ENCODE measurements at places on chromosomes 2 and 18.

GRCh38 chr2:79071078-79071477 lies 16.7 kb downstream of the REG1B start:
- DNase-seq = no peak

DNA sequence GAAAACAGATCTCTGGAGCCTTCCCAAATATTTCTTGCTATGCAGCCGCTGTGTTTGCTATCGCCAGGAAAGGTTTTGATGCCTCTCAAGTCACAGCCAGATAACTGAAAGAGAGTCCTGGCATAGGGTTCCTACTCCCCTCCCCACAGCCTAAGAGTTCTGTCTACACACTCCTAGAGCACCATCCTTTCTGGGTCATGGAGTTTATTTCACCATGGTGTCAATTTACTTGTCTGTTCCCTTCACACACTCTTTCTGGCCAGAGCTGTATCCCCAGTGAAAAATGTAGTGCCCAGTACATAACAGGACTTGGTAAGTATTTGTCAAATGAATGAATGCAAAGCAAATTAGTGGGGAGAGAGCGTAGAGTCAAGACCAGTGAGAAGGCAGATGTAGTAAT lies 185.3 kb downstream of the HAUS1 start:
- DNase-seq = no peak

DNA sequence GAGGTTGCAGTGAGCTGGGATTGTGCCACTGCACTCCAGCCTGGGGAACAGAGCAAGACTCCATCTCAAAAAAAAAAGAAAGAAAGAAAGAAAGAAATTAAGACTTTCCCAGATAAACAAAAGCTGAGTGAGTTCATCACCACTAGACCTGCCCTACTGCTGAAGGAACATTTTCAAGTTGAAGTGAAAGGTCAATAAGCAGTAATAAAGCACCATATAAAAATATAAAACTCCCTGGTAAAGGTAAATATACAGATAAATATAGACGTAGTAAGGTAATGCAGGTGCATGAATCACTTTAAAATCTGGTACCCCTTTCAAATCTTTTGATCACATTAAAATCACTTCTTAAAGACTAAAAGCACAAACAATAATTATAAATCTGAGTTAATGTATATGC lies 42.6 kb downstream of the UNC50 start:
- DNase-seq = no peak

- no peak for DNase-seq
These were observed 1.2 kb downstream of the GPD2 start for GRCh38 chr2:156437272-156437930.

DNA sequence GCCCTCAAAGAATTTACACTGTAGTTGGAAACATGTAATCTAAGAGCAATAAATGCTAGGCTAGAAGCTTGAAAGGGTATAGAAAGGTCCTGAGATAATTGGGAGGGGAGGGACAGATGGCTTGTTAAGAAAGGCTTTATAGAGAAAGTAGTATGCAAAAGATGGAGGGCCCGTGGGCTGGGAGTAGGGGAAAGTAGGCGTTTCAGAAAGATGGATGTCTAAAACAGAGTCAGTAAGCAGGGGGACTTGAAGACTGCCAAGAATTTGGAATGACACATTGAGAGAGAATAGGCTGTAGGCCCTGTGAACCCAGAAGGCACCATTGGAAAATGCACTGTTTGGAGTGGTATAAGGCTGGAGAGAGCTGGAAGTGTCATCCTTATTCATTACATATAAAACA lies 822 bp downstream of the PSMG2 start:
- no peak for DNase-seq

- DNase-seq = no peak
These were observed 234.4 kb downstream of the NDUFA10 start for GRCh38 chr2:239790721-239791120.

- DNase-seq = no peak
These were observed 8.0 kb downstream of the UGT1A1 start for GRCh38 chr2:233768076-233768475.

- no peak for DNase-seq
These were observed 23.4 kb downstream of the NR4A2 start for GRCh38 chr2:156309167-156309566.

GRCh38 chr2:237096911-237097310 lies 11.2 kb downstream of the COPS8 start:
- DNase-seq = no peak

GRCh38 chr2:172107690-172108586 lies 5.2 kb upstream of the DLX2 start:
- DNase-seq = no peak

GRCh38 chr18:3170441-3171161 lies 49.2 kb downstream of the MYOM1 start:
- no peak for DNase-seq

DNA sequence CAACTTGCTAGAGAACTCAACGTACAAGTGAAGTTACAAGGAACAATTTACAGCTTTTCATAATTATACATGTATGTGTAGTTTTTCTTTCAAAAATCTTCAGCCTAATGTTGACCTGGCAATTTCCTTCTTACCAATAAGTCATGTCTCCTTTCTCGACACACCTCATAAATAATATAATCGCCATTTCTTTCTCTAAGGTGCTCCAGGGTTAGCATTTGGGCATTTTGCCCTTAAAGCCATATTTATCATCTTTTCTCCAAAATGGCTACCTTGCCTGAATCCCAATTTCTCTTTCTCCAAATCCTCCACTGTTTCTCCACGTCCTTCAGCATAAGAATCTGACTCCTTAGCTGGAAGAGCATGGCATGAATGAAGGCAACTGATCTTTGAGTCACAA lies 50.3 kb upstream of the RAB27B start:
- no peak for DNase-seq

DNA sequence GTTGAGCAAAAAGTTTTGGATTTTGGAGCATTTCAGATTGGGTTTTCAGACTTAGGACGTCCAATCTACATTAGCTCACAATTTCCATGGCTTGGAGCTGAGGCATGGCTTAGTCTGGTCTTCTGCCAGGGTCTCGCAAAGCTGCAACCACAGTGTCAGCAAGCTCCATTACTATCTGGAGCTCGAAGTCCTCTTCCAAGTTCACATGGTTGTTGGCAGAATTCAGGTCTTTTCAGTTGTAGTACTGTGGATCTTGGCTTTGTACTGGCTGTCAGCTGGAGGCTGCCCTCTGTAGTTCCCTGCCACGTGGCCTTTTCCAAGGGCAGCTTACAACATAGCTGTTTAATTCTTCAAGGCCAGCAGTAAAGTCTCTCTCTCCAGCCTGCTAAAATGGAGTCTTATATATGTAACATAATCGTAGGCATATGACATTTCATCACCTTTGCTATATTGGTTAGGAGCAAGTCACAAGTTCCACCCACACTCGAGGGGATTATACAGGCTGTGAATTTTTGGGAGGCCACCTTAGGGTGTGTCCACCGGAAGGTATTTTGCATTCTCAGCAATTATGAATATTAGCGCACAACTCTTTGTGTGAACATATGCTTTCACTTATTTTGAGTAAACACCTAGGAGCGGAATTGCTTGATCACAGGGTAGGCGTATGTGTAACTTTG lies 41.5 kb upstream of the EPC2 start:
- DNase-seq = no peak

GRCh38 chr2:17869128-17869527 lies 9.3 kb upstream of the KCNS3 start:
- DNase-seq = no peak

DNA sequence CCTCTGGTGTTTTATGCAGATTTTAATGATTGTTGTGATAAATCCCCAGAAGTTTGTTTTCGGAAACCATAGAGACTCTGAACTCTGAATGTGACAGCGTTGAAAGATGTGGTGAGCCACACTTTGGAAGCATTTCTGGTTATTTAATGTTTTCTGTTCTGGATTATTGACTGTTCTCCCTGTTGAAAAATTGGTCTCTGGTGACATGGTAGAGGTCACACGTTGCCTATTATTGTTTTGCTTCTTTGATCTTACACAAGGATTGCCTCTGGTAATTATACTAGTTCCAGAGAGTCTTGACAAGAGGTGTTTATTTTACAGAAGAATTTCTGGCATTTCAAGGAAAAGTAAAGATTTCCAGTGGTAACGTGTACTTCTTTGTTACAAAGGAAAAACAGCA lies 127.1 kb downstream of the GREB1L start:
- DNase-seq = no peak

DNA sequence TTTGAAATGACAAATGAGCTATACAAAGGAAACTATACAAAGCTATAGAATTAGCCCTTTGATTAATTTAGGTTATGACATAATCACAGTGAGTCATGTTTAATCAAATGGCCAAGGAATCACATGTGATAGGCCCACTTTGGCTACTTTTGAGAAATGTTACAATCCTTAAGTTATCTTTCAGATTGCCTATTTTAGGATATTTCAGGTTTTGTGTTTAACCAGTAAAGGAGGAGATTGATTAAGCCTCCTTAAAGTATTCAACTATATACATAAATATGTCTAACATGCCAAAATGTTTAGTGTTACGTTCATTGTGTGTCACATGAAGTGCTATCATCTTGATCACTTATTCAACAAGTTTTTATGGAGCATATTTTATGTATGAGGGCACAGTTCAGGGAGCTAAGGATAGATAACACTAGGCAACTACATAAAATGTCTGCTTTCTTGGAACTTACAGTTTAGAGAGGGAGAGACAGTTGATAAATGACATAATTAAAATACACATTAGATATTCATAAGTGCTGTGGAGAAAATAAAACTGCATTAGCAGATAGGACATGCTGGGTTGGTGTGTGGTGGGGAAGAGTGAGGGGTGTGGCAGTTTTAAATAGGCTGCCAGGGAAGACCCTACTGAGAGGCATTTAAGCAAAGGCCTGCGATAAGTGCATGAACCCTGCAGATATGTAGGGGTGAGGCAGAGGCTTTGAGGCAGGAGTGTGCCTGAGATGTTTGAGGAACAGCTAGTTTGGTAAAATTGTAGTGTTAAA lies 77.2 kb downstream of the LTBP1 start:
- no peak for DNase-seq

- DNase-seq = no peak
These were observed 1.1 kb downstream of the COX5B start for GRCh38 chr2:97646977-97647376.

DNA sequence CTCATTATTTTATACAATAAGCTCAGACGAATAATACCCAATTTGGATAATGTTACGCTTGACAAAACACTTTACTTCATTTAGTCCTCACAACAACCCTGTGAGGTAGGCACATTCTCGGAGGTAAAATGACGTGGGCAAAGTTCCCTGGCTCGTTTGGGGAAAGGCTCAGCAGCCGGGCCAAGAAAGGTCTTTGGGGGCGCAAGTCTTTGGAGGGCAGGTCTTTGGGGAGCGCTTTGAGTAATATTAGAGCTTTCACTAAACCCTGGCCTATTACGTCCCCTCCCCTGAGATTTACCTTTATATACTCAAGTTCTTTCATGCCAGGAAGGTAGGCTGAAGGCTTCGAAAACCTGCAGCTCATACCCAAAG lies 427 bp downstream of the RBKS start:
- no peak for DNase-seq

GRCh38 chr2:68320118-68320641 lies 431 bp upstream of the CNRIP1 start:
- peak; percentile 11 for DNase-seq

DNA sequence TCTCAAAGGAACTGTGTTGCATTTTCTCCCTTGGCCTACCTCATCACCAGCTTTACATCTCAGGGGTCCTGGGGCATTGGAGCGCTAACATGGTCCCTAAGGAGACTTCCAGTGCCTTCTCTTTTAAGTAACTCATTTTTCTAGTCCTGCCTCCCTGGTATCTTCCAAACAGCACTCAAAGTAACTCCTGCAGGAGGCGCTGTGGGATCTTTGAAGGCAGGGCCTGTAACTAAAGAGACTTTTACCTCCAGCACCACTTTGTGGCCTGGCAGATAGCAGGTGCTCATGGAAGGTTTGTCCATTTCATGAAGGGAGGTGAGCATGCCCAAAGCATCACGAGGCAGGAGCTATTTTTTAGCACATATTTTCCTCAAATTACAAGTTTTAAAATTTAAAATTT lies 411.0 kb upstream of the GYPC start:
- DNase-seq = no peak

- DNase-seq = peak; percentile 45
These were observed 920 bp downstream of the GULP1 start for GRCh38 chr2:188292348-188293239.

GRCh38 chr2:127619877-127620705 lies 25.9 kb upstream of the GPR17 start:
- no peak for DNase-seq

DNA sequence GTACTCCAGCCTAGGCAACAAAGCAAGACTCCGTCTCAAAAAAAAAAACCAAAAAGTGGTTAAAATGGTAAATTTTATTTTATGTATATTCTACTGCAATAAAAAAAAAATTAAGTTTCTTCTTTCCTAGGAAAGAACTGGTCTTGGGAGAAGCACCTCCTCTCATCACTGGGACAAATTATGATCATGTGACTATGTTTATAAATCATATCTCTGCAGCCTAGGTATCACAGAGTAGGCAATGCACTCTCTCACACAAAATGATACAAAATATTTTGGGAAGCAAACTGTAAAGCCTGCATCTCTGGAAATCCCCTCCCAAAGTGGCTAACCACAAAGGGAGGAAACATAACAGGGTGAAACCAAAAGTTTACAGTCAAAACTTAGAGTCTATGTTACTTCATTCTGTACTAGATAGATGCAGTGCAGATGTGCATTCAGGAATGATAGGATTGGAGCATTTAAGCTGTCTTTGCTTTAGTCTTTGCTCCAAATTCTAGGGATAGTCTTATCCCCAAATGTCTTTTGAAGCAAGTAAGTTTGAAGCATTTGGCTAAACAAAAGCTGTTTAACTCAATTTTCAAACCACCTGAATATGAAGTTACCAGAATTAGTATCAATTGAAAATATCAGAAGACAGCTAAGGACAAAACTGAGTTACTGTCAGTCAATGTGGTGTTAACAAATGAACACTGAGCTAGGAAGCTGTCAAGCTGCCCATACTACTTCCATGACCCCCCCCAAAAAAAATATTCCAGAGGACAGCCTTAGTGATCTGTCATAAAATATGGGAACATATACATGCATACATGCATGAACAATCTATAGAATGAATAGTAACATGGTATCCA lies 21.1 kb upstream of the MALT1 start:
- no peak for DNase-seq

- no peak for DNase-seq
These were observed 147.6 kb downstream of the CLIP4 start for GRCh38 chr2:29262681-29263260.

DNA sequence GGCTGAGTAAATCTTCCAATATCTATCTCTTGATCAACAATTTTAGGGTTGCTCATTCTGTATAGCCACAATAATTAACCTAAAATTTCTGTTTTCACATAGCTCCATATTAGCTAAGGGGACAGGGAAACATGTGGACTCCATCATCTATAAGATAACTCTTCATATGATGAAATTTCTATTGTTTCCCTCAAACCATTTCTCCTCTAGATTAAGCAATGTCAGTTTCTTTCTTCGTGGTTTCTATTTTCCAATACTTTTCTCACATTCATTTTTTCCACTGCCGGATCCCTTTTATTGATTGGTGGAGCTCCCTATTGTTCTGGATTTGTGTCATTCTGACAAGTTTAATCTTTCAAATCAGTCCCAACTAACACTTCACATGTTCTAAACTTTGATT lies 1221.3 kb upstream of the ZEB2 start:
- DNase-seq = no peak

- no peak for DNase-seq
These were observed 125.8 kb upstream of the GLI2 start for GRCh38 chr2:120609826-120610395.
